Skeletal muscle tissue (tissue), 5 donors: ENCODE measurements at places on chromosomes 4 and X. TPM values are rescaled to one million over a fixed set of nuclear protein-coding genes. Genes with fewer than 3 reads are reported as not detected.

The ETDB gene
- total RNA-seq: not detected

The OTOP1 gene
- total RNA-seq: not detected

The PNCK gene
- total RNA-seq: not detected

The PAK3 gene
- 4.7 TPM for total RNA-seq

The PAPSS1 gene
- 39.7 TPM for total RNA-seq

The TCP11X1 gene
- total RNA-seq: not detected

The XAGE1A gene
- total RNA-seq: not detected

The C4orf50 gene
- not detected for total RNA-seq

The CSAG3 gene
- total RNA-seq: not detected

The RIPPLY1 gene
- not detected for total RNA-seq
